Activated T-cell treated with anti-CD3 and anti-CD28 coated beads, Interleukin-2, amount 50 U/mL, for 48 hours (primary cell): ENCODE measurements at places on chromosomes 3 and 15.

DNA sequence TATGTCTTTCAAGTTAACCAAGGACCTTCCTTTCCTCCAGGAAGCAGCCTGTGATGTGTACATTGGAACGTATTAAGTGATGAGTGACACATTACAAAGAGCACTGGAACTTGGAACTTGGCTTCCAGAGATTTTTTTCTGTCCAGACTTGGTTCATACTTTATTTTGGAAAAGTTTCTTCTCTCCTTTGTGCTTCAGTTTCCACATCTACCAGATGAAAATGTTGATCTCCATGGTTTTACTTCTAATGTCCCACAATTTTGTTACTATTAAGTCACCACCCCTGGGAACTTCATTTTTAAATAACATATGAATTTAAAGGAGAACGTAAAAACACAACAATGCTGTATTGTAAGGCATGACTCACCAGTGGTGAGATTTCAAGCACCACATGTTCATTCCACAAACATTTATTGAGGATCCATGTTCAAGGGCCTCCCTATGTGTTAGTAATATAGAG lies 290.7 kb upstream of the LMCD1 start:
- DNase-seq = no peak

GRCh38 chr3:169846458-169847193 lies 23.1 kb downstream of the LRRC31 start:
- no peak for DNase-seq

DNA sequence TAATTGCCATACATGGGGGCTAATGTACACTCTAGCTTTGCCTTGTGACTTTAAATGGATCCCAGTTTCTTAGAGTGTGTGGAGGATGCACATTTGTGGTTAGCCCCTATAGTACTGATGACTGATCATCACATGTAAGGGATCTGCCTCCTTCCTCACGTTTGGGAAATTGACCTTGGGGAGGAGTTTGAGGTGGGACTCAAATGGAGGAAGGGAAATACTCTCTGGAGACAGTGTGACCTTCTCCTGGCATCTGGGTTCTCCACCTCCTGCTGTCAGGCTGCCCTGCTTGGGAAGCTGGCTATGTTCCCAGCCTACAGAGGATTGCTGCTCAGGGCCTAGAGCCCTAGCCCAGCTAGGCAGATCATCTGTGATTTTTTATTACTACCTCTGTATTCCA lies 48.7 kb downstream of the PPM1L start:
- no peak for DNase-seq

DNA sequence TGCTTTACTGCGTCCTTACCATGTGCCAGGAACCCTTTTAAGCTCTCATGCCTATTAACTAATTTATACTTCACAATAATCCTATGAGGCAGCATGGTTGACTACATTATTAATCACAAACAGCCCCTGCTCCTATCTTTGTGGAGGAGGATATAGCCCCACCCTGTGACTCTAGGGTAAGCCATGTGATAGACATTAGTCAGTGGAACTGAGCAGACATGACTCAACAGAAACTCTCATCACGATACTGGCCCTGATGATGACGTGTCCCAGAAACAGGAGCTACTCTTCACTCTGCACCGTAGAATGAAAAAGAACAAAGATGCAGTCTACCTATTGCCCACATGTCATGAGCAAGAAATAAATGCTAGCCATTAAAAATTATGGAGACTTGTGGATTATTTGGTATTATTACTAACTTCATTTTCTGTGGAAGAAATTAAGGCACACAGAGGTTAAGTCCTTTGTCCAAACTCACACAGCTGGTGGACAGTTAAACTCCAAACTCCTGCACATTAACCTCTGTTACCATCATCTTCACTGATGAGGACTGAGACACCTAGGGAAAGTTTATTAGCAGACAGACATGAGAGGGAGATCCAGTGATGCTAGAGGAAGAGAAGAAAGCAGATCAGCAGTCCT lies 51.2 kb downstream of the CFAP20DC start:
- DNase-seq = peak; percentile 30

GRCh38 chr3:67248726-67249125 lies 250.6 kb downstream of the KBTBD8 start:
- no peak for DNase-seq

DNA sequence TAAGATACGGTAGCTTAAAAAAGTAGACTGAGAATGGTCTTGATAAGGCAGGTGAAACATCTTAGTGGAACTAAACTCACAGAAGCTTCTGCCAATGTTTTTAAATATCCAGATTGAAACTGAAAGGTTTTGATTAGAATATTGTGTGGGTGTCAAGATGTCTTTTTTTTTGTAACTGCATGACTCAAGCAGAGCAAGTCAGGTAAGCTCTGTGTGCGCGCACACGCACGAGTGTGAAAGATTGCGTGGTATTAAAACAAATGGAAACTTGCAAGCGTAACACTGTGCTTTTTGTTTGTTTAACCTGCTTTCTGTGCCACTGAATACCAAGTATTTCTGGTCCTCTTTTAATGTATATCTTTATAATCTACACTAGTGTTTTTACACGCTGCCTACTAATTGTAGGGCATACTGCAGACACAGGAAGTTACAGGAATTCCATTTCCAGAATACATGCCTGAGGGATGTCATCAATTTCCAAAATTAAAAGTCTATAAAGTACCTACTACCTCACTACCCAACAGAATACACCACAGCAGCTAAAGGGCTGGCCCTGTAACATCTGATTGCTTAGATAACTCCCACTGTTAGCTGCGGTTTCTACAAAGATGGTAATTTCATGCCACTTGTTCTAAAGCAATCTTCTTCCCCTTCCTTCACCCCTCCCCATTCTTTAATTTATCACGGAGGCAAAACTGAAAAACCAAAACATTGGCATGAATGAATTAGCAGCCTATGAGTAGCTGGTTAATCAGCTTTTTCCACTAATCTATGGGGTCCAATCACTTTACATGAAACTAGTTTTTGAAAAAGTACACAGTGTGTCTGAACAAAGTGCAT lies 472.8 kb downstream of the SHQ1 start:
- DNase-seq = peak; percentile 51

DNA sequence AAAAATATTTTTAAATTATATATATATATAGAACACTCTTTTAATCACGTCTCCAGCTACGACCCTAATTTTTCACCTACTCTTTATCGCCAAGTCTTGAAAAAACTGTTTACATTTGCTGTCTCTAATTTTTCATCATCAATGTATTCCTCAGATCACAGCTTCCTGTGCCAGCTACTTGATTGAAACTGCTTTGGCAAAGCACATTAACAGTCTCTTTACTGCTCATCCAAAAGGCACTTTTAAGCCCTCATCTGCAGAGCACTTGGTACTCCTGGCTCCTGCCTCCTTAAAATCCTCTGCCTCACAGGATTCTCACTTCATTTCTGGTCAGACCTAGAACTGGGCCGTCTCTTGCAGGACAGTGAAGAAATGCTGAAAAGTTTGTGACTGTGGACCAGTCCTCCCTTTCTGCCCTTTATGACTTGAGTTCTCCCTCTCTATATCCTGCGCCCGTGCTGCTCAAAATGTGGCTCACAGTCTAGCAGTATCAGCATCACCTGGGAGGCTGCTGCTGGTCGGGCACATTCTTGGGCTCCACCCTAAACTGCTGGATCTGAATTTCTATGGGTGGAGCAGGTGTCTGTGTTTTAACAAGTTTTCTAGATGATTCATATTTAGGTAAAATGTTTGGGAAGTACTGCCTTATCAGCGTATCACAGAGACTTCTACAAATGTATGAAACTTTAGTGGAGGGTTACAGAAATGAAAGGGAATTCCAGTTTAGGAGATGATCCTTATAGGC lies 196.8 kb downstream of the ADAMTSL3 start:
- no peak for DNase-seq

GRCh38 chr15:88812133-88812532 lies 8.9 kb downstream of the ACAN start:
- no peak for DNase-seq

DNA sequence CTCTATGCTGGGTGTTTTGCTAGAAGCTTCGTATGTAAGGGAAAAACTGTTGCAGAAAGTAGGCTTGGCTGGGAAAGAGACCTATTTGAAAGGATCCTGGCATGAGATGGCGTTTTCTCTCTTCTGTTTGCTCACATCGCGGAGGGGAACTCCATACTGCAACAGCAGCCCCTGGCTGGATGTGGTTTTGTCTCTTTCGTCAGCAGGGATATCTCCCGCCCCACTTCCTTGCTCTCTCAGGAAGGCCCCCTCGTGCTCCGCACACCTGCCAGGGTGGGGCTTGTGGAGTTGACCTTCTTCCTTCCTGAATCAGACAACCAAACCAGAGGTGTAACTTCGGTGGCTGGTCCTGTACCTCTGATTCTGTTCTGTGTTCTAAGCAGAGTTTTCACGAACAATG lies 26.4 kb upstream of the MYZAP start:
- peak; percentile 35 for DNase-seq

DNA sequence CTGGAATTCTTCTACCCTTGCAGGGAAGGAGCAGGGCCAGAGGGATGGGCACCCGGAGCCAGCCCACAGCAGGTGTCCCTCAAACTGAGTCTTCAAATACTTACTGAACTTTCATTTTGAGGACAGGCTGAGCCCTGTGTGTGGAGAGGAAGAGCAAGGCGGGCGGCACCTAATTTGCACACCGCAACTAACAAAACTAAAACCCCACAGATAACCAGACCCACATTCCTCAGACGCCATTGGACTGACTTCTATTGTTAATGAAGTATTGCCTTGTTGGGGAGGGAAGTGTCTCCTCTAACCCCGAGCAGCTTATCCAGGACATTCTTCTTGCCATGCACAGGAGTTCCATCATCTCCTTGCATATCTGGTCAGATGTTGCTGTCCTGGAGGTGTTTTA lies 105.2 kb upstream of the NR2E3 start:
- no peak for DNase-seq

GRCh38 chr3:14401692-14402303 lies 608 bp upstream of the SLC6A6 start:
- DNase-seq = no peak

GRCh38 chr3:172536993-172537419 lies 13.8 kb upstream of the TNFSF10 start:
- DNase-seq = peak; percentile 36

DNA sequence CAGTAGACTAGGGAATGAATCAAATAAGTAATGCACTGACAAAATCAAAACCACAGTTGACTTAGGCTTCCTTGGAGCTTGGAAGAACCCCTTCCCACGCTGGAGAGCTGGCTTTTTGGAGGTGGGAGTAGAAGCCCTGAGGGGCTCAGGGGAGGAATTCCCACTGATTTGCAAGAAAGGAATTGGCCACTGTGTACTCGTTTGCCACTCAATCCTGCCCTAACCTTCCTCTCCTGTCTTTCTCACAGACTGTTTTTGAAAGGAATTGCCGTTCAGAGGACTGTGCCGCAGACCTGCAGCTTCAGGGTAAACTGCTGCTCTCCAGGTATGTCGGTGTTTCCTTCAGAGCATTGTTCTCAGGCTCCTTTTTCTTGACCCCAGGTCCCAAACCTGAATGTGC lies 208.2 kb upstream of the CTDSPL start:
- DNase-seq = no peak

- no peak for DNase-seq
These were observed 4.5 kb upstream of the DNAH1 start for GRCh38 chr3:52311576-52312119.

- DNase-seq = no peak
These were observed 41.7 kb upstream of the IREB2 start for GRCh38 chr15:78396186-78396814.

DNA sequence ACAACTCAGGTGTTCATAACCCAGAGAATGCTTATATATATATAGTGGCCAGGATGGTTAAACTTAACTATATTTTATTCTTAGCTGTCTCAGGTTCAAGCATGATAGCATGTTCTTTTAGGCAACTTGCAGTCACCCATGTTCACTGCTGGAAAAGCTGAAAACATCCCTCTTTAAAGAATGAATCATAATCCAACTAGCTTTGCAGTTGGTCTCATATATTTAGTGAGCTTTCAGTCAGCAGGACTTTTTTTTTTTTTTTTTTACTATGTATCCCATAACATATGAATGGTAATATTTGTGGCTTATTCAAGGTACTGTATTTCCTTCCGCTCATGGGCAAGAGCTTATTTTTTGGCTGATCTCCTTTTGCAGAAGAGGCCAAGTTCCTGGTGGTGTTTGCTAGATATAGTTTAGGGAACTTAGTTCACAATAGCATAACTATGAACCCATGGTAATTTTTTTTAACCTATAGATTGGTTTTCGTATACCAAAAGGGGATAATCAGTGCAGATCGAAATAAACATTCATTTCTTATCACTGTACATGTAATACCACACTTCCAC lies 77.6 kb downstream of the CMSS1 start:
- no peak for DNase-seq

DNA sequence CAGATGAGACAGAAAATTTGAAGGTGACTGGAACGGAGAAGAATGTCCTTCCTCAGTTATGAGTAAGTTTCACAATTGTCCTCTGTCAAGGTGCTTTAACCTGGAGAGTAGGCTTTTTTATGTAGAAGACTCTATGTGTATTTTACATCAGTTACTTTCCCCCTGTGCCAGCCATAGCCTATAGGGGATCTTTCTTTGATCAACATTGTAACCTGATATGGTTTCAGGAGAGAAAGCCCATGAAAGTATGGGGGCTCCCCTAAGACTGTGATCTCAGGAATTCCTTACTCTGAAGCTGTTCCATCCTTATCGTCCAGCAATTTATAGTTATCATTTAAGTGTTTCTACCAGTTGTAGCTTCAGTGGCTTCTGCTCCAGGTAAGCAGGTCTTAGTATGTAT lies 1076.3 kb upstream of the EPHA6 start:
- DNase-seq = no peak

GRCh38 chr3:17183951-17184550 lies 299.3 kb downstream of the PLCL2 start:
- no peak for DNase-seq

GRCh38 chr15:54029081-54029480 lies 50.8 kb downstream of the UNC13C start:
- DNase-seq = no peak

DNA sequence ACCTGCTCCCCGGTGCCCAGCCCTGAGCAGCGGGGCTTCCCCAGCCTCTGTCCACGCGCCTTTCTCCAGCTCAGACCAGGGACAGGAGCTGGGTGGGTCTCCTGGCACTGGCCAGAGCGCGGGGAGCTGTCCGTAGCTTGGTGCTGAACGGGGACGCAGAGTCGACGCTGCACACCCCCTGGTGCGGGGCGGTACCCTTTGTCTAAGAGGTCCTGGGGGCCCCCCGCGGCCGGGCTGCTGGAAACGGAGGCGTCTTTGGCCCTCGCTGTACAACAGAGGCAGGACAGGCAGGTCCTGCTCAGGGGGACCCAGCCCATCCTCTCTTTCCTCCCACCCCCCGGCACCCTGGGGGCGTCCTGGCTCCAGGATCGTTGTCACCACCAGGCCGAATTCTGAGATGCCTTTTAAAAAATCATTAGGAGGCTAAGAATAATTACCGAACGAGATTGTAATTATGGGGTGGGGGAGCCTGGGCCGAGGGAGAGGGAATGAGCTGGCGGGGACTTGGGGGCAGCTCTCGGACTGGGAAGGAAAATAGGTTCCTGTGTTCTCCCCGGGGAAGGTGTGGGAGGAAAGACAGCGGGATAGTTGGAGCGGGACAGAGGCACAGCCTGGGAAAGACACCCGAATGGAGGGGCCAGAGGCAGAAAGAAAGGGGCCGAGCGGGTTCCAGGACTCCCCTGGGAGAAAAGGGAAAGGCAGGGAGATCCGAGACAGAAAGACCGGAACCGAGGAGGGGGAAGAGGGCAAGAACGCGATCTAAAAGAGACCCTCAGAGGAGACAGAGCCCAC lies 4.1 kb upstream of the SKOR1 start:
- DNase-seq = peak; percentile 55

GRCh38 chr3:148379763-148380382 lies 317.8 kb upstream of the AGTR1 start:
- no peak for DNase-seq

- DNase-seq = no peak
These were observed 49.2 kb downstream of the LSM3 start for GRCh38 chr3:14227856-14228255.

- no peak for DNase-seq
These were observed 100.4 kb upstream of the NR2E3 start for GRCh38 chr15:71709808-71710418.
